ENCODE measurements at places on chromosomes 12 and 14. TPM values are rescaled to one million over a fixed set of nuclear protein-coding genes. Genes with fewer than 3 reads are reported as not detected.

GRCh38 chr12:127964717-127965116 lies 302.3 kb upstream of the TMEM132C start:
- H3K36me3 ChIP-seq = no peaks in the 10 kb centered on the region

GRCh38 chr12:26523708-26524150 lies 309.3 kb downstream of the ITPR2 start:
- peaks cover 2% of the 10 kb centered on the region for H3K4me1 ChIP-seq
- no peak for DNase-seq
- H3K27me3 ChIP-seq = no peaks in the 10 kb centered on the region
- peaks cover 2% of the 10 kb centered on the region for H3K36me3 ChIP-seq

DNA sequence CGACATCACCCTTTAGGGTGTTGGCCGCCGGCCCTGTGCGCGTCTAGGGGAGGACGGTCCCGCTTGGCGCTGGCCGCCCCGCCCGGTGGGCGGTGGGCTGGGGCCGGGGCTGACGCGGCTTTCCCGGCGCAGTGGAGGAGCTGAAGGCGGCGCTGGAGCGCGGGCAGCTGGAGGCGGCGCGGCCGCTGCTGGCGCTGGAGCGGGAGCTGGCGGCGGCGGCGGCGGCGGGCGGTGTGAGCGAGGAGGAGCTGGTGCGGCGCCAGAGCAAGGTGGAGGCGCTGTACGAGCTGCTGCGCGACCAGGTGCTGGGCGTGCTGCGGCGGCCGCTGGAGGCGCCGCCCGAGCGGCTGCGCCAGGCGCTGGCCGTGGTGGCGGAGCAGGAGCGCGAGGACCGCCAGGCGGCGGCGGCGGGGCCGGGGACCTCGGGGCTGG lies 3.6 kb downstream of the TNFAIP2 start:
- H3K27me3 ChIP-seq = no peaks in the 10 kb centered on the region
- H3K27ac ChIP-seq = no peak overlapping the region
- DNase-seq = no peak
- peaks cover 5% of the 10 kb centered on the region for H3K36me3 ChIP-seq
- H3K4me1 ChIP-seq = peaks cover 14% of the 10 kb centered on the region

SVOP gene
- polyA plus RNA-seq = not detected

- H3K4me1 ChIP-seq = no peaks in the 10 kb centered on the region
- H3K36me3 ChIP-seq = peaks cover 10% of the 10 kb centered on the region
- no peak overlapping the region for H3K4me3 ChIP-seq
- no peak overlapping the region for H3K27ac ChIP-seq
- no peaks in the 10 kb centered on the region for H3K27me3 ChIP-seq
Observed at GRCh38 chr12:48671231-48671856, 10.7 kb downstream of the KANSL2 start.

RTL1 gene
- polyA plus RNA-seq = not detected
